RPMI7951 (cell line): ENCODE measurements at places on chromosomes 4 and X.

DNA sequence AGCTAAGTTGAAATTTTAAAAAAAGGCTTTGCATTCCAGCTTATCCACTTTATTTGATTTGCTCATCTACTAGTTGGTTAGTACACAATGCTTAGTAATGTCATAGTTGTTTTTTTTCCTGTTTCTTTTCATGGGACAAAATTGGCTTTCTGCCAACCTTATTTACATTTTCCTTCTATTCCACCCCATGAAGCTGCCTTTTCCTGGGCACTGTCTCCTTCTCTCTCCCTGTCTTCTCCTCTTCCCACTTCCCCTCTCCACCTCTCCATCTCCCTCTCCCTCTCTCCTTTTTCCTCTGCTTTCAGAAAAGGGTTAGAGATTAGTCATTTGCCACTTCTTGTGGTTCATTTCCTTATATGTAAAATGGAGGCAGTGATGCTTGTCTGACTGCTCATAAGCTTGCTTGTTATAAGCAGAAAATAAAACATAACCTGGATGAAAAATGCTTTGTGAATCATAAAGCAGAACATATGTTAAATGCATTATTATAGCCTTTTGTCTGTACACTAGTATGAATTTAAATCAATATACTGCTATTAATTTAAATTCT is 181.9 kb downstream of the CEP135 start:
- no peak for DNase-seq

DNA sequence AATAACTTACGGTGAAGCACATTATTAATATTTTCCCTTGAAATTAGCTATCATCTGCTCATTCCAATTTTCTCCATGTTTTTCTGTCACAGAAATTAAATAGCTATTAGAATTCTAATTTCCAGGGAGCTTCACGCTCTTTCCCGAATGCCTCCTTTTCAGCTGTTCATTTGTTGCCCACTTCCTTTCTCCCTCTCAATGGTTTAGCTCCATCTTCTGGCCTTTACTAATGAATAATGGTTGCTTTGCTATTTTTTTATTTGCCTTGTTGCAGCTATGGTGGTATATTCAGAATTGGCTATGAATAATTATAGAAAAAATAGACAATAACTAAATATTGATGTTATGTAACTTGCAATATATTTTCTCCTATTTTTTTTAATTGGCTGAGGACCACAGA is 70.5 kb downstream of the GRIA2 start:
- peak; percentile 20 for DNase-seq

GRCh38 chrX:123959281-123960063 is 2.0 kb upstream of the STAG2 start:
- DNase-seq, result peak; percentile 45

DNA sequence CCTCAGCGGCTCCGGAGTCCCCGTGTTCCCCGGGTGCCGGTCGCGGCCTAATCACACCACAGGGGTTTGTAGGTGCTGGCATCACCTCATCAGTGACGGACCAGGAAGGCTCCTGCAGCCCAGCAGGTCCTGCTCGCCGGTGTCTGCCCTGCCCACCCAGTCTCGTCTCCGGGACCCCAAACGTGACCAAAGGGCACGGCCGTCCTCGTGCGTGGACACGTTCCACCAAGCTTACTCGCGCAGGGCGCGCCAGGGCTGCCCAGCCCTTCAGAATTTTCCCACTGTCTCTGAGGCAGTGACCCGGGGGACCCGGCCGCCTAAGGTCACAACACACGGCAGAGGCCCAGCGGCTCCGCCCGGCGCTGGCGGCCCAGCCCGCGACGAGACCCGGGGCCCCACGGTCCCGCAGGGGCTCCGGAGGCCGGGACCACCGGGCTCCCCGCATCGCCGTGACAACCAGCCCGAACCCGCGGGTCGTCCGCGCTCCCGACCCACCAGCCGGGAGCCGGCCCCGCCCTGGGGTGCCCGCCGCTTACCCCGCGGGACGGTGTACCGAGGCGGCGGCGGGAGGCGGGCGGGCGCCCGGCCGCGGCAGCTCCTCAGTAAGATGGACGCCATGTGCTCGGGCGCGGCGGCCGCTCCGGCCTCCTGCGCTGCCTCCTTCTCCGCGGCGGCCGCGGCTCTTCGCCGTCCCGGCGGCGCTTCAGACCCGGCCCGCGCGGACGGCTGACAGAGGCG is 454 bp downstream of the LETM1 start:
- no peak for DNase-seq

DNA sequence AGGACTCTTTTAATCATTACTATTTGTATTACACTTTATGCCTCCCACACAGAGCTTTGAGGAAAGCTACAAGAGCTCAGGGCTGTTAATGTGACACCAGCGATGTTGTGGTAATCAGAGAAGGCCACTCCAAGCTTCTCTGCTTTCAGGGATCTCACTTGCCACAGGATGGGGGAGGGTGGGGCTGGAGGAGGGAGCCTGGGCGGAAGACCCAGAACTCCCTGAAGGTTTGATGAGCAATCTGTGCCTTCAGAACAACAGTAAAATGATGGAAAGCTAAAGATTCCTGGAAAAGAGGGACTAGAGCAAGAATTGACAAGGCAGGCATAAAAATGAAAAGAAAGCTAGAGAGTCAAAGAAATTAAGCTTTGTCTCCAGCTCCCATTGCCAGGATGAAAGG is 75.6 kb downstream of the MAML3 start:
- peak; percentile 75 for DNase-seq

GRCh38 chrX:150537851-150538250 is 30.6 kb upstream of the MTM1 start:
- no peak for DNase-seq

DNA sequence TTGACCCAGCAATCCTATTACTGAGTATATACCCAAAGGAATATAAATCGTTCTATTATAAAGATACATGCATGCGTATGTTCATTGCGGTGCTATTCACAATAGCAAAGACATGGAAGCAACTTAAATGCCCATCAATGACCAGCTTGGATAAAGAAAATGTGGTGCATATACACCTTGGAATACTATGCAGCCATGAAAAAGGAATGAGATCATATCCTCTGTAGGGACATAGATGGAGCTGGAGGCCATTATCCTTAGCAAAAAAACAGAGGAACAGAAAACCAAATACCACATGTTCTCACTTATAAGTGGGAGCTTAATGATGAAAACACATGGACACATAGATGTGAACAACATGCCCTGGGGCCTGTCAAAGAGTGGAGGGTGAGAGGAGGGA is 124.1 kb upstream of the AFF2 start:
- no peak for DNase-seq

GRCh38 chr4:22458098-22458497 is 57.8 kb downstream of the ADGRA3 start:
- no peak for DNase-seq

- no peak for DNase-seq
Measured at GRCh38 chr4:165388756-165389155, 9.9 kb downstream of the CPE start.

GRCh38 chrX:36909676-36910030 is 98.5 kb upstream of the FAM47C start:
- DNase-seq, result peak; percentile 0

- DNase-seq, result peak; percentile 56
Measured at GRCh38 chrX:66638591-66639500, at the start of gene EDA2R. TSS of gene EDA2R (minus strand) at chrX:66639078. CDS start at chrX:66616020, 23,058 bp downstream.

DNA sequence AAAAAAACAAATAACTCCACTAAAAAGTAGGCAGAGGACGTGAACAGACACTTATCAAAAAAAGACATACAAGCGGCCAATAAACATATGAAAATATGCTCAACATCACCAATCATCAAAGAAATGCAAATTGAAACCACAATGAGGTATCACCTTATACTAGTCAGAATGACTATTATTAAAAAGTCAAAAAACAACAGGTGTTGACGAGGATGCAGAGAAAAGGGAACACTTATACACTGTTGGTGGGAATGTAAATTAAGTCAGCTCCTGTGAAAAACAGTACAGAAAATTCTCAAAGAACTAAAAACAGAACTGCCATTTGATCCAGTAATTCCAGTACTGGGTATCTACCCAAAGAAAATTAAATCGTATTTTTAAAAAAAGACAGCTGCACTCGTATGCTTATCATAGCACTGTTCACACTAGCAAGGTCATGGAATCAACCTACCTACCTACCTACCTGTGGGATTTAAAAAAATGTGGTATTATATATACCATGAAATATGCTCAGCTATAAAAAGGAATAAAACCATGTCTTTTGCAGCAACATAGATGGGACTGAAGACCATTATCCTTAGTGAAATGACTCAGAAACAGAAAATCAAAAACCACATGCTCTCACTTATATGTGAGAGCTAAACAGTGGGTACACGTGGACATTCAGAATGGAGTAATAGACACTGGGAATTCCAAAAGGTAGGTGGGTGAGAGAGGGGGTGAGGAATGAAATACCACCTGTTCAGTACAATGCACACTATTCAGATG is 24.8 kb upstream of the PTPN13 start:
- no peak for DNase-seq

DNA sequence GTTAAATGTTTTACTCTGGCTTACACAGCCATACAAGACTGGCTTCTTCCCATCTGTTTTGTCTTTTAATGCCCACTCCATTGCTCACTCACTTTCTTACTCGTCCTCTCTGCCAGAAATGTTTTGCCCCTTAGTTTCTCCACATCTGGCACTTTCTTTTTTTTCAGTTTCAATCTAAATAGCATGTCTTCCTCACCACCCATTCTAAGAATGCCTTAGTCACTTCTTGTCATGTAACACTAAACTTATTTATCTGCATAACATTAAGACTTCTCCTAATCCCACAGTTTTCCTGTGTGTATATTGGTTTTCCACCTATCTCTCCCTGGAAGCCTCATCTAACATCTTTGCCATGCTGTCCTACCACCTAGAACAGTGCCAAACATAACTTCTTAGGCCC is 119.3 kb downstream of the ADAMTS3 start:
- no peak for DNase-seq

DNA sequence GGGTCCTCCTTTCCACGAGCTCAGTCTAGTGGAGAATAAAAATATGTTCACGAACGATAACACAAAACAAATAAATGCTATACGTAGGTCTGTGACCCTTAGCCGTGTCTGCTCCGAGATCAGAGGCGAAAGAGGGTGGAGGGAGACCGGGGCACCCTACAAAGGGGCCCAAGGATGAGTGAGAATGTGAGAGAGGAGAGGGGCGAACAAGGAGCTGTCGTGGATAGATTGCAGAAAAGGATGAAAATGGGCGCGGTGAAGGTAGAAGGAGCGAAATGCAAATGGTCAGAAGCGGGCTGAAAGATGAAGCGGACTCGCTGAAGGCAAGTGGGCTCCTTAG is 6.2 kb upstream of the ZBTB33 start:
- DNase-seq, result no peak

- DNase-seq, result no peak
Measured at GRCh38 chr4:9835430-9835829, 54.0 kb downstream of the DRD5 start.

GRCh38 chrX:19708683-19709082 is 178.7 kb downstream of the SH3KBP1 start:
- no peak for DNase-seq

DNA sequence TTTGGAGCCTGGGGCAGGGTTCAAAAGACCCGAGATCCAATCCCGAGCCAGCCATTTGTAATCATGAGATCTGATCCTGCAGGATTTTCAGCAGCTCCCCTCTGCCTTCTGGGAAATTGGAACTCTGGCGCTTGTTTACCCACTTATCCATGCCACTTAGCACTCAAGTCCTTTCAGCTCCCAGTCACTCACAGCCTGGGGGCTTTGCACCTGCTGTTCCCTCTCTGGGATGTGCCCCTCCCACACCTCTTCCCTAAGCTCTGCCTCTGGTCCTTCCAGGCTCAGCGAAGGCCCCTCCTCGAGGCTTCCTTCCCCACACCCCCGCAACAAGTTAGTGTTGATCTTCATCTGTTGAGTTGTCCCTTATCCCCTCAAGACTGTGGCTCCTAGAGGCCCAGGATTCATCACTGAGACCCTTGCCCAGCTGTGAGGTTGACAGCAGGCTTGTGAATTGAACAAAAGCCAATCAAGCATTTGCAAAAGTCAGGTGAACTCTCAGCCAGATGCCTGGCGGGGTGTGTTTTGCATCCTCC is 99.1 kb upstream of the AFAP1 start:
- no peak for DNase-seq

DNA sequence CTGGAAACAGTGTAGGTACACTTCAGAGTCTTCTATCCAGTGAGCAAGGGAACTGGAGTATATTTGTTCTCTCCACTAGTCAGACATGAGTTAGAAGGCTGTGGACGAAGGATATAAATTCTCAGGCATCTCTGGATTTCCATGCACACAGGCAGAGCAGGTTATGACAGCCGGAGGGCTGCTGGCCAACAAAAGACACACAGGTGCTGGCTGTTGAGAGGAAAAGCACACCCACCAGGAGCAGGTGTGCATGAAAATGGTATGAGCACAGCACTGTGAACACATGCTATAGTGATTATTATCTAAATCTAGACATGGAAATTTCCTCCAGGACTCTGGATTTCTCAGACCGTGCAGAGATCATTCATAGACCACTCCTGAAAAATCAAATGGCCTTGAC is 444.7 kb upstream of the RPS6KA3 start:
- DNase-seq, result no peak

DNA sequence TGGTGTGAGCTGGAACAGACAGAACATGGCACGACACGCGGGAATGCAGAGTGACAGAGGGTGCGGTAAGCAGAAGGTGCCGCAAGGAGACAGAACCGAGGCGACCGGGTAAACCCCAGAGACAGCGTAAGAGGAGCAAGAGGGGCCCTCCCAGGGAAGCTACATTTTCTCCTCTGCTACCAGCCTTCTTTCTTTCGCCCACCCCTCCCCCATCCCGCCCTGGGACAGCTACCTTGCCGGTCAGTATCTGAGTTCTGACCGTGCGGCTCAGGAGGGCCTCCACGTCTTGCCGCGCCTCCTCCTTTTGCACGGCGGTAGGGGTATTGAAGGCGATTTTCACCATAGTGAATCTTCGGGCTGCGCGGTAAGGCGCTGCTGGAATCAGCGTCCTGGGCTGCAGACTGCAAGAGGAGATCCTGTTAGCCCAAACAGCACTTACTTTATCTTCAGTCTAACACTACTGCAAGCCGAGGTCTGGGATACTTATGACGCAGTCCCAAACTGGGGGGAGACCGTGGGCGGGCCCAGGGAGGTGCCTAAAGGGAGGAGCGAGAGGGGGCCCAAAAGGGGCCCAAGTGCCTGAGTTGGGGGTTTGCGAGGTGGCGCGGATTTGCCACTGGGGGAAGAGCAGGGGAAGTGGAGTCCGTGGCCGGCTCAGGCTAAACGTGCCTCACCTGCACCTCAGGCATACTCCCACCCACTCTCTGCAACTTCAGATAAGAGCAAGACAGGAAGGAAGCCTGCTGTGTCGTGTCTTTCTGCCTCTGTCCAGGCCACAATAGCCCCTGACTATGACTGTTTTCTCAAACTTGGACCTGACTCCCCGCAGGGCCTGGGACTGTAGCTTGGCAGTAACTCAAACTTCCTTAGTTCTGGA is at the start of gene ITM2A:
ITM2A (minus strand) TSS at position 462 of the 877 bp plus-strand sequence; CDS start at position 343, 119 bp downstream.
- DNase-seq, result no peak

- no peak for DNase-seq
Measured at GRCh38 chrX:11640089-11640488, 25.6 kb downstream of the ARHGAP6 start.

DNA sequence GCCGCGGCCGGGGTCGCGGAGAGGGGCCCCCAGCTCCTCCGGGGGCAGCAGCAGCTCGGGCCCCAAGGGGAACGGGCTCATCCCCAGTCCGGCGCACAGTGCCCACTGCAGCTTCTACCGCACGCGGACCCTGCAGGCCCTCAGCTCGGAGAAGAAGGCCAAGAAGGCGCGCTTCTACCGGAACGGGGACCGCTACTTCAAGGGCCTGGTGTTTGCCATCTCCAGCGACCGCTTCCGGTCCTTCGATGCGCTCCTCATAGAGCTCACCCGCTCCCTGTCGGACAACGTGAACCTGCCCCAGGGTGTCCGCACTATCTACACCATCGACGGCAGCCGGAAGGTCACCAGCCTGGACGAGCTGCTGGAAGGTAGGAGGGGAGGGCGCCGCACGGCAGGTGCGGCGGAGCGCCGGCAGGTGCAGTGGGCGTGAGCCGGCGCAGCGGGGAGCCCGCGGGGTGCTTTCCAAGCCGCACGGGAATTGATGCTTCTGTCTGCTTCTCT is 886 bp downstream of the DCLK2 start:
- peak; percentile 50 for DNase-seq
